Suprapubic skin (tissue), 4 donors: ENCODE measurements at places on chromosomes 5 and 9. TPM values are rescaled to one million over a fixed set of nuclear protein-coding genes. Genes with fewer than 3 reads are reported as not detected.

INSL4 gene
- not detected for total RNA-seq

FOXD4L5 gene
- not detected for total RNA-seq

CCNG1 gene
- 76.8 TPM for total RNA-seq

AFAP1L1 gene
- 4.8 TPM for total RNA-seq

TLX3 gene
- not detected for total RNA-seq

SV2C gene
- total RNA-seq, result 0.30 TPM

DDX4 gene
- total RNA-seq, result not detected

SHC3 gene
- total RNA-seq, result 1.7 TPM

DNA sequence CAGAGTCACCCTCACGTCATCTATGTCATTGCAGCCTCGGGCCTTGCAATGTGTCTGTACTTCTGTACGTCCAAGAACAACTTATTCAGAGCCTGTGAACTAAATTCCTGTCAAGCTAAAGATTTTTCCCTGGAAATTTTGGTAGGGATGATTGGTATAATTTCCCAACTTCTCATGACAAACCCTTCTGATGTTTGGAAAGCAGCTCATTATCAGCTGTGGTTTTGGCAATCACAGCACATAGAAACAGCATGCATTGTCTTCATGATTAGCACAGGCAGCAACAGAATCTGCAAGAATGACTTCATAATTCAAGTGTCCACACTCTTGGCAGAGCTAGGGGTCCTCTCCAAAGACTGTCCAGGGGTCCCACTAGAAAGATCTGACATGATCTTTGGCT, 49.5 kb downstream of the APBA1 start:
- no peak for DNase-seq

- no peak for DNase-seq
Measured at GRCh38 chr5:94832685-94833084, 214.2 kb downstream of the SLF1 start.

DNA sequence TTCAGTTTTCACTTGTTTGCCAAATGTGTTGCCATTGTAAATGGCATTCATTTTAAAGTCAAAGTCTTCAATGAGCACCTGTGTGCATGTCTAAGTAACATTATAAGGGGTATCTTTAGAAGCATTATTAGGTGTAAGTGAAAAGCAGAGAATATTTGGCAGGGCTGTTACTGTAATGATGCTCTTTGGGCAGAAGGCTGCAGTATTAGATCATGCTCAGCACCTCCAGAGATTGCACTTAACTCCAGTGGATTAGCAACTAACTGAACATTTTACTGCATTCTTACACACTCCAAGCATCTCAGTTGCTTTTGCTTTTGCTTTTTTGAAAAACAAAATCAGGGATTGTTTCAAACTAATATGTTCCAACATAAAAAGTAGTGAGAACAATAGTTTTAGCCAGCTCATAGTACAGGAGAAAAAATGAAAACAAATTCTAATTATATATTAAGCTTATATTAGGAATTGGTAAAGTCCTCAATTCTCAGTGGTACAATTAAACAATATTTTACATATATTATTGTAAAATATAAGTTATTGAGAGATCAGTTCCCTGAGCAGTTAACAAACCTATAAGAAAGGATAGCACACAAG, 1740.9 kb upstream of the CDH9 start:
- DNase-seq, result no peak

DNA sequence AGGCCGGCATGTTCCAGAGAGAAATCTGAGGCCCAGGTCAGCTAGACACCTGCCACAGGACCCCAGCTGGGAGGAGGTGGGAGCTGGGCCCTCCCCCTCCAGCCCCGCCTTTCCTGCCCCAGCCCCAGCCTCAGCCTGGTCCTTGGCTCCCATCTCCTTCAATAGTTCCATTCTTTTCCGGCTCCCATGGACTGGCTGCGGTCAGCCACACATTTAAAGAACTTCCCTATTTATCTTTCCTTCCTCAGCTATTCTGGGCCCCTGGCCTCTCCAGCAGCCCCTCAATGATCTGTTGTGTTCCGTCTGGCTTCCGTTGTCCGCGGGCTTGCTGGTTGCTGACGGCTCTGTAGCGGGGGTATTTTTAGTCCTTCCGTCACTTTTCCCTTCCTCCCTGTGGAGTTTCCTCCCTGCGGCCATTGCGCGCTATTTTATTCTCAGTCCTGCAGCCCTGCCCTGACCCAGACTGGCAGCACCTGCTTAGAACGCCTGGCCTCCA, 73.8 kb downstream of the AMBP start:
- peak; percentile 77 for DNase-seq

DNA sequence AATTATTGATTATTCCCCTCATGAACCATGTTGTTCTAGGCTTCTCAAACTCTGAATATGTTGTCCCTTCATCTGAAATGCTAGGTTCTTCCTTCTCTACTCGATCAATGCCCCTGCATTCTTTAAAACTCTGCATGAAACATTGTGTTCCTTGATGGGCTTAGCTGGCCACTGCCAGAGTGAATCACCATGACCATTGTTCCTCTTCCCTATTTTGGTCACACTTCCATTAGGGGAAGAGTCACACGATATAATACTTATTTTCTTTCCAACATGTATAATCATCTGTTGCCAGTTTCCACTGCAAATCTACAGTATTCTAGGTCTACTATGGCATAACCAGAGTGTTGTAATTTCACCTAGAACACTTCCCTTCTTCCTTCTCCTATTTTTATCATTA, 247.9 kb downstream of the TRPM3 start:
- no peak for DNase-seq

GRCh38 chr5:179314606-179315355, 30.5 kb downstream of the ADAMTS2 start:
- peak; percentile 59 for DNase-seq

- no peak for DNase-seq
Measured at GRCh38 chr9:28882529-28882928, 1309.2 kb upstream of the C9orf72 start.

- DNase-seq, result no peak
Measured at GRCh38 chr5:78243639-78244038, 50.9 kb downstream of the AP3B1 start.

DNA sequence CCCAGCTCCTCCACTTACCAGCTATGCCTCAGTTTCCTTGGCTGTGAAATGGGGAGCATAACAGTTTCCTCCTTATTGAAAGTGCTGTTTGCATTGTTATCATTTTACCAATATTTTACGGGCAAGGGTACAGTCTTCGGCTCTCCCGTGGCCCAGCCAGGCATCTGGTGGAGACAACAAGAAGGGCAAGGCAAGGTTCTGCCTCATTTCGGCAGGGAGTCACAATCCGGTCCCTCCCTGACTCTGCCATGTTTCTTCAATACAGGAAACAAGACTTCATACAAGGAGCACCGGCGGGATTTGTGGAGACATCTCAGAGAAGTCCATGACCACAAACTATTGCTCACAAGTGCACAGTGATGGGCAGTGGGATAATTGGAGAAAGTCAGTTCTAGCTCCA, 174.0 kb downstream of the FGF18 start:
- no peak for DNase-seq

- DNase-seq, result no peak
Measured at GRCh38 chr5:143582176-143582575, 178.7 kb upstream of the NR3C1 start.

GRCh38 chr5:94693845-94694370, 75.4 kb downstream of the SLF1 start:
- no peak for DNase-seq

- DNase-seq, result no peak
Measured at GRCh38 chr5:80122579-80122978, 87.4 kb downstream of the THBS4 start.

DNA sequence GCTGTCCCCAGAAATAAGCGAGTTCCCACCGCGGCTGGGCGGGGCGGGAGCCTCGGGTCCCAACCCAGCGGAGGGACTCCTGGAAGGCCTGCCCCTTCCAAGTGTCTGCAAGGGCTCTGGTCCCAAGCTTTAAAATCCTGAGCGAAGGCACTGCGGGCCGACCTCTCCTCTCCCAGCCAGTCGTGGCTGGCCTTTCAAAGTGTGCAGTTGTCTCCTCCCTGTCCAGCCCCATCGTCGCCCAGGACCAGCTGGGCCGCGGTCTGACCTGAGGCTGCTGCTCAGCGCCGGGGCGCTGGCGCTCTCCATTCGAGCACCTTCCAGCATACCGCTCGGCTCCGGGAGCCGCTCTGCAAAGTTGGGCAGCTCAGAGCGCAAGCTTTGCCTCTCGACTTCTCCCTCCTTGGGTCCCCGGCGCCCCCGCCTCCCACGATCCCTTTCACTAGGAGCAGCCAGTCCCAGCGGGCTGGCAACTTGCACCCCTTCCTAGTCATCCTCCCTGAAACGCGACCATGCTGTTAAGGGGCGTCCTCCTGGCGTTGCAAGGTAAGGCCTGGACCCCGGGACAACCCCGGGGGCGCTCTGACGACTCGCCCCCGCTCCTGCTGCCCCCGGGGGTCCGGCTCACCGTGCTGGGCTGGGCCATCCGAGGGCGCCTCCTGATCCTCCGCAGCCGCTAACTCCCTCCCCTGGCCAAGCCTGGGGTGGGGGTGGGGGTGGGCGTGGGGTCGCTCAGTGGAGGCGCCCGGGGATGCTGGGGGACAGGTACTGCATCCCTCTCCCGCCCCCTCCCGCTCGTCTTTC, at the start of gene MAMDC2:
Gene MAMDC2 (plus strand): TSS at position 160 of the 801 bp plus-strand sequence. CDS start 350 bp downstream, at position 510.
- peak; percentile 81 for DNase-seq

DNA sequence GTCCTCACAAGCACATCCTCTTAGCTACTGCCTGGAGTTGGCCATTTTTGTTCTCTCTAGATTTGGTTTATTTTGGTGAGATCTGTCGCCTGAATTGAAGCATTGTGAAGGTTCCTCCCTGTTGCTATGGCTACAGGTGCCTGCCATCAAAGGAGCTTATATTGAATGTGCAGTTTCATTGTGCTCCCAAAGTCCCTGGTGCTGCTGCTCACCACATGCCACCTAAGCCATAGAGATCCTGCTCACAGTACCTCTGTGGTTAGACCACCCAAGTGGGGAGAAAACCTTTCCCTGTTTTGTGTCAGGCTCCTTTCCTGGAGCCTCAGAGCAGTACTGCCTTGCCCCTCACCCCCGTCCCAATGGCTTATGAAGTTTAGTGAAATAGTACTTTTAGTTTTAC, 383.4 kb downstream of the TMEM38B start:
- no peak for DNase-seq

GRCh38 chr9:99368341-99369326, 146.6 kb downstream of the SEC61B start:
- DNase-seq, result no peak

- no peak for DNase-seq
Measured at GRCh38 chr9:14883310-14883944, 26.8 kb downstream of the FREM1 start.

GRCh38 chr9:23563517-23563916, 262.5 kb downstream of the ELAVL2 start:
- no peak for DNase-seq

DNA sequence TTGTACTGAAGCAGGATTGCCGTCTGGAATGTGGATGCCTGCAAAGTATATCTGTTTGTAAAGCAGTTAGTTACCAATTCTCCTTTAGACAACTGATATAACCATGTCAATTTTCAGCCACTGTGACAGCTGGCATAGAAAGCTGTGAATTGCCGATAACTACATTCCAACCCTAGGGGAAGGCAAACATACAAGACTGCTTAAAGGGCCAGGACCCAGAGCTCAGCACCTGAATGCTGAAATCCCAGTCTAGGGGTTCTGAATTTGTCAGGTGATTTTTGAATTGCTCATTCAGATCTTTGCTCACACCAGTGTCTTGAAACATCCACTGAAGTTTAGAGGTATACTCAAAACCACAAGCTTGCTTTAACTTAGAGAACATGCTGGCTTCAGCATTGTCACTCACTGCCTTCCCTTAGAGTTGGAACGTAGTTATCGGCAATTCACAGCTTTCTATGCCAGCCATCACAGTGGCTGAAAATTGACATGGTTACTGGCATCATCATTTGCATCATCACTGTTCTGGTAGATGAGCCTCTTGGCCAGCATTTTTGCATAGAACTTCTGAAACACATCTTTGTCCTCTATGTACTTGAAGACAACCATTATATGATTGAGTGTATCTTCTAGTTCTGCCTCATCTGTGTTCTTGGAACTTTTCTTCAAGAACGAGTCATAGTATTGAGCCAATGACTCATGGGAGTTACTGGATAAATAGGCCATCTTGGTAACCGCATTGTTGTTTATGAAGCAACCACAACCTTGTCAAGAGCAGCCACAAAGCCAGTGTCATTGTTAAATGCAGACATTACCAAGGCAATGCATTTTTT, 82.1 kb downstream of the CCDC192 start:
- DNase-seq, result no peak

GRCh38 chr5:103010168-103010567, 109.8 kb downstream of the GIN1 start:
- DNase-seq, result no peak

GRCh38 chr9:134304690-134305089, 21.6 kb upstream of the RXRA start:
- DNase-seq, result no peak

- DNase-seq, result no peak
Measured at GRCh38 chr5:66969963-66970362, 226.6 kb downstream of the CD180 start.

DNA sequence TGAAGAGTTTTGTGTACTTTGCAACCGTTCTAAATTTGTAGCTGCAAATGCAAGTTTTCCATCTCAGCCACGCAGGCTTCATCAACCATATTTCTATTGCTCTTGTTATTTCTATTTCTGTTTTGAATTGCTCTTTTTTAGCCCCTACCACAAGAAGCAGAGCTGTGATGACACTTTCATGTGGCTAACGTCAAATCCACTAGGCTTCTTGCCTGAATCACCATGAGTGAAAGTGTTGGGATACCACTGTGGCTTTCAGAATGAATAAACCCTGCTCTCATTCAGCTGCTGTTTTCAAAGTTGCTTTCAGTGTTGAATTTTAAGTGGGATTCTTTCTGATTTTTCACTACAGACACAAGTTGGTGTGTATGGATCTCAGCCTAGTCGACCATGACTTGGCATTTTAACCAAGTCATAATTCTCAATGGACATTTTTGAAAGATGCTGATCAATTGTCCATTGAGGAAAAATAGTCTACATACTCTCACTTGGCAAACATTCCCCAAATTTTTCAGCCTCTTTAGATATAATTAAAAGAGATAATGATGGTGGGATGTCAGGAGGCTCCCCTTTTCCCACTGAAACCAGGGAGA, 41.0 kb upstream of the MTAP start:
- no peak for DNase-seq

DNA sequence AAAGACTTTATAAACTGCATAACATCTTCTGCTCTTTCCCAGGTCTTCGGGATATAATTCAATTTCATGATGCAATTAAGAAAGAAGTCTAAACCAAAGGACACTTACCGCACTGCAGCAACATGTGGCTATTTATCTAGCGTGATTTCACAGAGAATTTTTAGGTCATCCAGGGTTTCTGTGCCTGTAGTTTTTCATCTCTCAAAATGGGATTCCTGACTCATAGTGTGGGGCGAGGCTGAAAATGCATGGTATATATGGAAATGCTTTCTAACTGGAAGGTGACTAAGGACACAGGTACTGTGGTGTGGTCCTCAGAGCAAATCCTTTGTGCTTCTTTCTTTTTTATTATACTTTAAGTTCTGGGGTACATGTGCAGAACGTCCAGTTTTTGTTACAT, 557.7 kb upstream of the KLF4 start:
- no peak for DNase-seq
